ENCODE measurements at places on chromosomes 2 and 18. TPM values are rescaled to one million over a fixed set of nuclear protein-coding genes. Genes with fewer than 3 reads are reported as not detected.

CACNB4 gene
- 9.6 TPM for total RNA-seq

FEV gene
- not detected for total RNA-seq

MTX2 gene
- total RNA-seq: 25.5 TPM

CNGA3 gene
- total RNA-seq: not detected

CHST10 gene
- total RNA-seq: 0.88 TPM

MRPL19 gene
- total RNA-seq: 39.9 TPM

ZSWIM2 gene
- not detected for total RNA-seq

FBXO15 gene
- total RNA-seq: 0.76 TPM

LOXHD1 gene
- total RNA-seq: 0.12 TPM

DOK6 gene
- total RNA-seq: 0.04 TPM

RNMT gene
- total RNA-seq: 19.7 TPM

LRRC30 gene
- not detected for total RNA-seq

ST8SIA5 gene
- total RNA-seq: not detected

All from esophagus mucosa (tissue), 1 donor.